Stimulated activated CD8-positive, alpha-beta memory T cell treated with anti-CD3 and anti-CD28 coated beads, Interleukin-4, amount 100 ng/mL, for 24 hours (primary cell): ENCODE measurements at places on chromosomes 2 and 18.

GRCh38 chr2:162220368-162220767 is 22.9 kb downstream of the FAP start:
- no peak for DNase-seq

DNA sequence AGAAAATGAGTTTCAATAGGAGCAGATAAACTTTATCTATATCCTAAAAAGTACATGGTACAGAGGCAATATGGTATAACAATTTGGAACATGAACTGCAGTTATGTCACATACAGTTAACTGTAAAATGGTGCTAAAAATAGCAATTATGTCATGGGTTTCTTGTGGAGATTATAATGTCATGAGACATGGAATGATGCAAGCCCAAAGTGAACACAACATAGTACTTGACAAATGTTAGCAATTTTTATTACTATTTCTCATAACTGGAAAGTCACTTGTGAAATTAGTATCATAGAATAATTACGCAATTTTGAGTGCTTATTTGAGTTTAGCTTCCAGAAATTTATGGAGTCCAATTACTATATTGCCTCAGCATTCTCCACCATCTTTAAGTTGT is 1263.4 kb downstream of the DSC3 start:
- DNase-seq: no peak

GRCh38 chr2:43593254-43593653 is 2.6 kb downstream of the THADA start:
- no peak for DNase-seq

GRCh38 chr2:78561876-78562275 is 463.6 kb upstream of the REG3G start:
- no peak for DNase-seq
